ENCODE measurements at places on chromosomes 4 and X.

DNA sequence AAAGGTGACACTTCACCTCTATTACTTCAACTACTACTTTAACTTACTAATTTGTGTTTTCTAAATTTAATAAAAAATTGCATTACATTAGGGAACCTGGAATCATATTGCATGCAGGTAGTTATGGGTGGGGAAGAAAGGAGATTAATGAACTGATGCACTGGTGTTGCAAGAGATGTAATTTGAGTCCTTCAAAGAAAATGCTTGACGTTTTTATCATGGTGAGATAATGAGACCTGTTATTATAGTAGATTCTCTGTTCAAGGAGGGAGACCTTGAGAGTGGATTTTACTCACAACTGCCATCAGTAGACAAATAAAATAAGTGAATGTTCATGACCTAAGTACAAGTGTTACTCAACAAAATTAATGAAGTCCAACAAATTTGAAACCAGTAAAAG, 26.4 kb upstream of the MED14 start:
- DNase-seq = no peak

- DNase-seq = no peak
Measured at GRCh38 chrX:55919367-55920221, 202.0 kb downstream of the RRAGB start.

- DNase-seq = no peak
Measured at GRCh38 chrX:50093625-50094024, 107.2 kb downstream of the AKAP4 start.

- no peak for DNase-seq
Measured at GRCh38 chr4:156248917-156249316, 295.3 kb upstream of the CTSO start.

- no peak for DNase-seq
Measured at GRCh38 chrX:49225858-49226257, 7.3 kb downstream of the CACNA1F start.

- DNase-seq = no peak
Measured at GRCh38 chr4:121648516-121648915, 48.3 kb downstream of the ANXA5 start.

DNA sequence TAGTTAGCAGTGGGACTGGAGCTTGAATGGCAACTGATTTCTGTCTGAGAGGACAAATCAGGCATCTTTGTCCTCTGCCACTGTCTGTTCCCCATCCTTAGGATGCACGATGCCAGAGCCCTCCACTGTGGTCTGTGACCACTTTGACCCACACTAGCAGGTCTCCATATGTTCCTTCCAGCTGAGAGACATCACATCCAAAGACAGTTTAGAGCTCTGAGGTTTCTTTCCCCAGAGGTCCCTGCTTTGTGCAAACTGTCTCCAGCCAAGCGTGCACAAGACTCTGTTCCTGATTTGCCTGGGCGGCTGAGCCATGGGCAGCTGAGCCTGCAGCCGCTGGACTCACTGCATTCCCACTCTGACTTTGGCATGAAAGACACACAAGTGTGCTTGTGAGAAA, 98.0 kb downstream of the PTTG2 start:
- DNase-seq = no peak

GRCh38 chr4:29805916-29806480, 914.2 kb upstream of the PCDH7 start:
- DNase-seq = no peak

GRCh38 chrX:102720237-102721168, at the start of gene GPRASP3:
Gene GPRASP3 (plus strand): TSS chrX:102720743. CDS start chrX:102748996, 28,253 bp downstream.
- DNase-seq = peak; percentile 29

DNA sequence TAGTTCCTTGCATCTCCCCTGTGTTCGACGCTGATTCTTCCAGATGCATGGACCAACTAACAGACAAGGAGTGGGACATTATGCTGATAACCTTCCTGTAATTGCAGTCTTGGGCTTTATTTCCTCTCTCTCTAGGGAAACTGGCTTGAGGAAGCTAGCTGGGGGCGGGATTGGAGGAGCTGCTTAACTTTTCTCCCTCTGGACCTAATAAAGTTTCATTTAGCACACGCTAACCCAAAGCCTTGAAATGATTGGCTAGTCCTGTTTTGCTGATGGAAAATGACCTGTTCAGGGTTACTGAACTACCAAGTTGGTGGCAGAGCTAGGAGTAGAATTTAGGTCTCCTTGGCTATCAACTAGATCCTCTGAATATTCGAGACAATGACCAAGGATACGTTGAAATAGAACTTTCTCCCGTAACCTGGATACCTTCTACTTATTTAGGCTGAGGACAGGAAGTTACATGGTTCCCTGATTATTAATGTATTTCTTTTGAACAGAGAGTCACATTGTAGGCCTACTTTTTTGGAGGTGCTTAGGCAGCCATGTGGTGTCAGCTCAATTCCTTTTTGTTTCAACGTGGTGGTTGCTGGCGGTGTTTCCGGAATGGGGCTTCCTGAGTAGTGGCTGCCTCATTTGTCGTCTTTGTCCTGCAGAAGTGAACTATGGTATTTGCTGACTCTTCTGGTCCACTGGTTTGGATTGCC, 2.0 kb downstream of the PGK1 start:
- no peak for DNase-seq

DNA sequence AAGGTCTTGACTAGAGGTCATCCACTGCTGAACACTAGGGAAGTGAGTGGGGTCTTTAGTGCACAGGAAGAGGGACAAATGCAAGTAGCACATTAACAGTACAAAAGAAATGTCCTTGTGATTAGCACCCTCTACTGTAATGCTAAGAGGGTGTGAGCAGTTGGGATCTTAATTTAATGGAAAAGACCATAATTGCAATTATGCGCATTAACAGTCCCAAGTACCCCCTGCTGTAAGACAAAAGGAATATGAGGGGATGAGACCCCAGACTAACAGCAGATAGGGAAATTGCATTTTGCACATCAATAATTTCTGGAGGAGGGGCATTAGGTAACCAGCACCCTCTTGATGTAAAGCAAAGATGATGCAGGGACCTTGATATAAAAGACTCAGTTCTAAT, 285.0 kb downstream of the CHIC1 start:
- DNase-seq = no peak

DNA sequence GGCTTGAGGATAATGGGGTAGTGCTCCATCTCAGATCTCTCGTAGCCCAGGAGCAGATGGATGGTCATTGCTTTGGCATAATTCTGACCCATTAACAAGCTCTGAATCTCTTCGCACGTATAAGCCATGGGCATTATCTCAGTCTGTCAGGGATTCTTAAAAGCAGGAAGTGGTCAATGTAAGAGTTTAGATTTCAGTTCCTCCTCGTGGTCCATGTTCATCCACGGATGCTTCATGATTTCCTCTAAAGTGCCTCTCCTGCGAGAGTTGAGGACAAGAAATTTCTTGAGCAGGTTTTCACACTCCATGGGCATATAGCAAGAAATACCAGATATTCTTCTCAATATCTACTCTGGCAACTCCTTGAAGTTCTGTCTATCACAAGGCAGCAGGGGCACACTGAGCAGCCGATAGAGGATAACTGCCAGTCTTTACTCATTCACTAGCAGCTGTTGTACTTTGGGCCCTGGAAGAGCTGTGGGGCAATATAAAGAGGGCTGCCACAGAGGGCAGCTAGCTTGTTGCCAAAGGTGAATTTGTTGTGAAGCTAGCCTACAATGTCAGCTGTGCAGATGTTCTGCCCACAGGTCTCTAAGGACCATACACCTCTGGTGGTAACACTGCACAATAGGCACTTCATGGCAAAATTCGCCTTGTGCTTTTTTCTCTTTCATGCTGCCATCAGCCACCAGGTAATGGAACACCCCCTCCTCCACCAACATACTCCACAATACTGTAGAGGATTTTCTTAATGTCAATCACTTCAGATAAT, 52.0 kb upstream of the WDR17 start:
- DNase-seq = no peak

DNA sequence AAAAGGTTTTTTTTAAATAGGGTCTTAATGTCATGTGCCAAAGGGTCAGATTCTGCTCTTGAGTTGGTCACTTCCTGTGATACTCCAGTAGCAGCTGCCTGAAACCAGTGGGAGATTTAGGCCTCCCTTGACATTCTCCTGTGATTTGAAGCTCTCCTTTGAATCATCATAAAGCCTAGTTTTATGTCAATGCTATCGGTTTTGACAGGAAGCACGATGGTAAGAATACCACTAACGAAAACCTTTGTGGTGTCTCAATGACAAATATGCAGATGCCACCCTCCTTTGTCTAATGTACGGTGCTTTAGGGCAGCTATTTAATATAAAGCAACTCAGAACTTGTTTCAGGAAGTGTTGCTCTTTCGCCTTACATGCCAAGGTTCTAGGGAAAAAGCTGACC, 44.2 kb downstream of the CCNI start:
- DNase-seq = no peak

- DNase-seq = no peak
Measured at GRCh38 chrX:115906276-115906675, 264.3 kb upstream of the AGTR2 start.

DNA sequence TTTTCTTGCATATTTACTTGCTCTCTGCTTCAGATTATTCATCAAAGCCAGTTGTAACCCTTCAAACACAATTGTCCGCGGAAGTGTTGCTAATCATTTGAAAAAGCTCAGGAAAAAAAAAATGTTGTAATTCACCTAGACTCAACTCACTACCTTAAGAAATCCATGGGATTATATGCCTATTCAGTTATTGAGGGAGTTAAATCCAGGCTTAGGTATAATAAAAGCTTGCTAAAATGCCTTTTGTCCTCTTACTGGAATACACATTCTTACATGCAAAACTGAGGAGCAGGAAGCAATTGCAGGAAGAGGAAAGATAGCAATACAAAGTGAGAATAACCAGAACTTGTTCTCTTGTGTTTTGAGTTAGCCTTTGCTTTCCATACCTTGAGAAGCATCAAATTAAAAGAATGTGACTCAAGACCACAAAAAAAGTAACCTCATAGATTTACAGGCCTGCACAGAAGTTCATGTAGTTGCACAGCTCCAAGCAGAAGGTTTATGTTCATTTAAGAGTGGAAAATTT, 91.4 kb upstream of the FAM241A start:
- DNase-seq = no peak

DNA sequence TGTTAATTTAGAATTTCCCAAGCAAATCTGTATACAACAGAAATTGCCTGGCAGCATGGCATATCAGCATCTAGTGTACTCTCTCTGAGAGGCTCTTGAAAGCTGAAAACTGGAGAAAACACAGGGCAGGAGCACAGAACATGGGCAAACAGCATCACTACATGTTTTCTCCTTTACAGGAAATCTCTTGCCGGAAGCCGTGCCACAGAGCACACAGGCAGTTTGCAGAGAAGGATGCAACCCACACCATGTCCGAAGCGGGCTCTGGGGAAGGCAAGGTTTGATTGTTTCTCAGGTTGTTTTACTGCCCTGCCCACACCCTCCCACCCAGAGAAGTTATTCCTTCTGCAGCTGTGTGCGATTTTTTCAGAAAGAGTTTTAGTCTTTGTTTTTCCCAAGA, 41.1 kb upstream of the FAM9C start:
- DNase-seq = no peak

DNA sequence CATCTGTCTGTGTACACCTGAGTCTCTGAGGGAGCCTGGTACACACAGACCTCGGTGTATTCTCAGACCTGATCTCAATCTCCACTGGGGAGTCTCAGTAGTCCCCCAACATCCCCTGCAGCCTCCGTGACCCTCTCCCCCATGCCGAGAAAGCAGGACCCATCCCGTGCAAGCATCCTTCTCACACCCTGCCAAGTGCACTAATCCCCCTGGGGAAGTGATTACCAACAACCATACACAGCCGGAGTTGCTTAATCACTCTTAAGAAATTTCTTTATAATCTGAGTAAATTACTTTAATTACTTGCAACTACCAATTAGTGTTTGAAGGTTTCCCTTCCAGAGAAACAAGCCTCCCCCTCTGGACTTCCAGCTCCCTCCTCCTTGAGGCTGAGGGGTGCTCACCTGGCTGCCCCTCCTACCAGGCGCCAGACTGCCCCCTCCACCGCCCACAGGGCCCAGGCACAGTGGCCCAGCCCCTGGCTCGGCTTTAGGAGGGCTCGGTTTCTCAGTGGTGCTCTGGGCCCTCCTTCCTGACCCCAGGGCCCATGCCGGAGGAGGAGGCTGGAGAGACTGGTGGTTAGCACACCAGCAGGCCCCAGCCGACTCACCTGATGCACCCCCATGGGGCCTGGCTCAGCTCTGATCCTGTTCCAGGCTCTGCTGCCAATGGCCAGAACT, 43.8 kb downstream of the PJA1 start:
- no peak for DNase-seq

DNA sequence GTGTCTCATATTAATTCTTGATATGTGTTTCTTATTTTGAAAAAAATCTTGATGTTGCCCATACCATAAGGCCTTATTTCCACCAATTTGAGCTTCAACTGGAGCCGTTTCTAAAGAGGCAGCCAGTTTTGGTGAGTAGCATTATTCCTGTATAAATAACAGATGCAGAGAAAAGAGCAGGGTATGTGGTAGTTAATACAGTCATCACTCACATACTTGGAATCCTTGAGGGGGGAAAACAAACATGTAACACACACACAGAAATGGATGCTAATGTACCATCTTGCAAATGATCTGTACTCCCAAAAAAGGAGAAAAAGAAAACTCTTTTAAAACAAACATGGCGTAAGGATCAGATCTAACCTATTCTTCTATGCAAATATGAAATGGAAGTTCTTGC, 389.7 kb downstream of the GPM6A start:
- no peak for DNase-seq

DNA sequence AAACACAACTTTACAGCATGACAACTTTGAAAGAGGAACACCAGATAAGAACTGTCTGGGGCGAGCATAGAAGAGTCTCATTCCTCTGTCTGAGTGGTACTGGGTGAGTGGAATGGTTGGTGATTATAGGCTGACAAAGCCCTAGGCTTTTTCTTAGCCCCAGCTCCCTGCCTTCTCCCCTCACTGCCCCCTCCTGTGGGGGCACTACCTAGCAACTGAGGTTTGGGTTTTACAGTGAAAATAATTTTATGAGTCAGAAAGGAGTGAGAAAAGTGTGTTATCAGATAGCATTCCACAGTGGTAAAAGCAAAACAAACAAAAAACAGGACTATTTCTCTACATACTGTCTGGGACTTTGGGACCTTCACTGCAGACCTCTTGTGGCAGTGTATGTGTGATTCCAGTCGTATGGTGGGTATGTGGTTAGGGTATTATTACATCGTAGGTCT, 10.5 kb upstream of the TMEM165 start:
- DNase-seq = no peak
